ENCODE measurements at places on chromosomes 12 and 14. TPM values are rescaled to one million over a fixed set of nuclear protein-coding genes. Genes with fewer than 3 reads are reported as not detected.
A peak's percentile ranks its signal among the peaks of the same experiment; 100 is the strongest.

ANKS1B gene
- total RNA-seq: 6.2 TPM

- DNase-seq: peak; percentile 29
These were observed 63.0 kb upstream of the TCL1B start for GRCh38 chr14:95623195-95623594.

GRCh38 chr12:88108021-88108420, 33.9 kb downstream of the CEP290 start:
- no peak for DNase-seq

GRCh38 chr12:77167801-77168200, 102.4 kb upstream of the E2F7 start:
- DNase-seq: no peak

GRCh38 chr14:74442757-74443156, 16.7 kb upstream of the SYNDIG1L start:
- no peak for DNase-seq

IL25 gene
- not detected for total RNA-seq

DNA sequence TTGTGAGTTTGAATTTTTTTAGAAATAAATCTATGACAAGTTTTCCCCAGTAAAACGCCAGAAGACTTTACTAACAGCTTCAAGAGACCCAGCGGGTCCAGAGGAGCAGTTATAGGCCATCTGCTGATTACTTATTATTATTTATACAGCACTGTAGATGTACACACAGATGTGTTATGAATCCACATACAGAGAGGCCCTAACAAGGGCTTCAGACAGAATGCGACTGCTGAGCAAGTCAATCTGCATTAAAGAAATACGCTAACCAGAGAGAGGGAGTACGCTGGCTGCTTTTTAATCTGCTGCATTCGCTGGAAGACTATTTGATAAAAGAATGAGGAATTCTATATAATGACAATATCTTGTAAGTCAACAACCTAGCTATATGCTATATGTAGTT, 32.5 kb downstream of the ATF7 start:
- DNase-seq: peak; percentile 57

DNA sequence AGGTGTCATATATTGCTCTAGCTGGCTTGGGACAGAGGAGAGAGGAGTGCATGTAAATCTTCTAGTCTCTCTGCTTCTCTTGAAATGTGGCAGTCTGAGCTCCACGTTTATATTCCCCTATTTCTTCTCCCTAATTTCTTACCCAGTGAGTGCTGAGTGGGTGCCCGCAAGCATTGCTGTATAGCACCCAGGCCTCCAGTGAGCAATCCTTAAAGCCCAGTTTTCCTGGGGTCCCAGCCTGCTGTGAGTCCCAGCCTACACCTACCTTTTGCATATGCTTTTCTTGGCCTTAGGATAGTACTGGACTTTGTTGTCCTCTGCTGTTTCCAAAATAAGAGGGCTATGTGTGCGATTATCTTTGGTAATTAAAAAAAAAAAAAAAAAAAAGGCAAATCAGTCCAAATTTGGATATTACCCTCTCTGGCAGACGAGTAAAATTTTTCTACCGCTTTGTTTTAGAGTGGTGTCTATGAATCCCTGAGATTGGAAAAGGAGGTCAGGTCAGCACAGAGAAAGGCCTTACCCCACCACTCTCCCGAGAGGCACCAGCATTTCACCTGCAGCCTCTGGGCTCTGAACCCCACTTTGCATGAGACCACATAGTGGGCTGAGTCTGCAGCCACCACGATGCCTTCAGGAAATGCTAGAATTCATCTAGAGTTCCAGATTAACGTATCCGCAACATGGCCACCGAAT, 1.1 kb downstream of the MGST1 start:
- DNase-seq: no peak

DNA sequence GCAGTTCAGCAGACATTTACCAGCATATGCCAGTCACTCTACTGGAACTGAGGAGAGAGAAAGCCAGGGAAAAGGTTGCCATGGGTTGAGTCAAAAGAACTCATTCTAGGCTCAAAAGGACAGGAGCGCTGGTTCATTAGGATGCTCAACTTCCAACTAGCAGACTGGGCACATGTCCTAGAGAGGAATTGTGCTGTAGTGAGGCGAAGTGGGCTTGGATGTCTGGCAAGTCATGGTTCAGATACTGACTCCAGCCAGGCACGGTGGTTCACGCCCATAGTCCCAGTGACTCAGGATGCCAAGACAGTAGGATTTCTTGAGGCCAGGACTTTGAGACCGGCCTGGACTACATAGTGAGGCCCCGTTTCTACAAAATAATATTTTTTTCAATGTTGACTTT, 281.5 kb downstream of the CACNA1C start:
- no peak for DNase-seq

RHEBL1 gene
- 2.4 TPM for total RNA-seq

GRCh38 chr12:119072440-119072839, 91.1 kb downstream of the SRRM4 start:
- no peak for DNase-seq

GRCh38 chr14:69008421-69008884, 29.4 kb upstream of the ACTN1 start:
- peak; percentile 59 for DNase-seq

Measured in lung (tissue), 17 donors.